Astrocyte of the hippocampus (primary cell): ENCODE measurements at places on chromosomes 2 and 18.

DNA sequence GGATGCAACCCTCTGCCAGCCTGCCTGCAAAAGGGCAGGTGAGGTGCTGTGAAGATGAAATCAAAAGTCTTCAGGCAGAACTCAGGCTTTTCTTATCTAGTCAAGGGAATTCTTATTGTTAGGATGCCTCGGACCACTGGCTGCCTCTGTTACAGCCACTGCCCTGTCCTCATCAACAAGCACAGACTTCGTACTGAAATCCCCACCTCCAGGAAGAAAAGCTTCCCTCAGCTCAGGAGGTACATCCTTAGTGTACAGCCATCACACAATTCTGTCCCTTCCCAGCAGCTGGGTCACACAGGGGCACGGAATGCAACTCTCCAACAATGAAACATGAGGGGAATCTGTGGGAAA is 10.1 kb upstream of the RNU4ATAC start:
- no peak for DNase-seq

DNA sequence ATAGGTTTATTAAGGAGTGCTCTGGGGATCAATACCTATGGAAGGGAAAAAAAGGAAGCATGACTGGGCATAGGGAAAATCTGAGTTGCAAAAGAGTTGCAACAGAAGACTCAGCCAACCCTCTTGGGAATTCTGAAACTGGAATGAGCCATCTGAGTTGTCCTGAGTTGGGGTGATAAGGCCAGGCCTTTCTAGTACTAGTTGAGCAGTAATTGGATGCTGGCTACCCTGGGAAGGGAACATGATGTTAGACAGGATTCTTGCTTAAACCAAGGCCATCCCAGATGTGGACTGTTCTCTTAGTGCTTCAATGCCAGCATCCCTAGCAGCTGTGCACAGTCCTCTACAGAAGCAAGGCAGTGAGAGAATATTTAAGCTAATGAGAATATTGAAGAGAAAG is 348.8 kb upstream of the GULP1 start:
- DNase-seq, result no peak

- peak; percentile 72 for DNase-seq
Measured at GRCh38 chr2:150234787-150235446, 252.6 kb downstream of the RND3 start.

DNA sequence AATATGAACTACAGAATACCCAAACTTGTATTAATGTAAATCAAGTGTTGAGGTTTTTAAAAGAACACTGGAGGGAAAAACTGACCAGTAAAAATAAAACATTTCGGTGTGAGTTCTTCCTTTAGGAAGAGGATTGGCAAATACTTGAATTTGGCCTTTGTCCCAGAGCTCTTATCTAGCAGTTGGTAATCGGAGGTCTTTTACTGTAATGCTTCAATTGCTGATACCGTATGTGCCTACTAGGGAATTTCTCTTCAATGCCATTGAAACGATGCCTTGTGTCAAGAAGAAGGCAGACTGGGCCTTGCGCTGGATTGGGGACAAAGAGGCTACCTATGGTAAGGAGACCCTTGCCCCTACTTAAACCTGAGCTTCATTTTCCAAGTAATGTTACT is 4.1 kb downstream of the RRM2 start:
- peak; percentile 54 for DNase-seq

DNA sequence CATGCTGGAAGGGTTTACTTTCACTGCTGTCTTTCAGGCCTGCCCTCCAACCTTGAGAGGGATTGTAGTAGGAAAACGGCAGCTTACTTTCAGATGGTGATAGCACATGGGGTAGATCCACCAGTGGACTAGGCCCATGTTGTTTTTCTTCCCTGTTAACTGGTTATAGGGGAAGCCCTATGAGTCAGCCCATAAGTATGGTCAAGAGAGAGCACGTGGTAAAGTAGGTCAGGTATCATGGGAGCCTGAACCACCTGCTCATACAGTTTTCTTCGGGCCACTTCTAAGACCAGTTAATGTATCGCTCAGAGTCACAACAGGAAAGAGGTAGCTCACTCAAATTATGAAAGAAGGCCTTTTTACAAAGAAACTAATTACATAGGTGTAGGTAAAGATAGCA is 33.0 kb downstream of the PDK1 start:
- DNase-seq, result no peak

GRCh38 chr2:169997140-169997887 is 170.1 kb downstream of the UBR3 start:
- no peak for DNase-seq

DNA sequence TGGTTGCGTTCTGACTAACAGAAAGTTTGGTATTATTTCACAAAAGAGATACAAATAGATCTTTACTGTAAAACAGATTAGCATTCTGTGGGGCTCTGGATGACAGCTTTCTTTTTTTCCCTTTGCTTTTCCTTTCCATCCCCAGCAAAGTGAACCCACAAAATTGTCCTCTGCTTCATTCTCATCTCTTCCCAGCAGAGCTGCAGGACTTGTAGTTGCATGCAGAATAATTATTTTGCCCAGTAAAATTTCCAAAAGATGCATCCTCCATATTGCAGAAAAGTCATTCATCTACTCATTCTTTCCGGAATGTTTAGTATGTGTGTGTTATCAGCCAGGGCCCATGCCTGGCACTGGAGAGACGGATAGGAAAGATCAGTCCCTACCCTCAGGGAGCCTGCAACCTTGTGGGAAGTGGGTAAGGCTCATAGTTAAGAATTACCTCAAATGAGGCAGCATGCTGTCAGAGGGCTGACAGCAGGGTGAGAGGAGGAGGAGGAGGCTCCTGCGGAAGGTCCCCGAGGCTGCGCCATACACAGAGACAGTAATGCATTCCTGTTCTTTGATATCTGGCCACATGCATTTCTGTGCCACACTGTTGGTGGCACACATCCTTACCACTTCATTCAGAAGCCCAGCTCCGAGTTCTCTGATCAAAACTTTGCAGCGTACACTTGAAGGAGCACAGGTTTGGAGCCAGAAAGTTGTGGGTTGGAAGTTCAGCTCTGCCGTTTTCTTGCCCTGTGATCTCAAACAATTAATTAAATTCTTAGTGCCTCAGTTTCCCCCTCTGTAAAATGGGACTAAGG is 225.4 kb downstream of the MYCN start:
- no peak for DNase-seq

GRCh38 chr18:78430131-78430758 is 549.4 kb upstream of the SALL3 start:
- DNase-seq, result no peak

DNA sequence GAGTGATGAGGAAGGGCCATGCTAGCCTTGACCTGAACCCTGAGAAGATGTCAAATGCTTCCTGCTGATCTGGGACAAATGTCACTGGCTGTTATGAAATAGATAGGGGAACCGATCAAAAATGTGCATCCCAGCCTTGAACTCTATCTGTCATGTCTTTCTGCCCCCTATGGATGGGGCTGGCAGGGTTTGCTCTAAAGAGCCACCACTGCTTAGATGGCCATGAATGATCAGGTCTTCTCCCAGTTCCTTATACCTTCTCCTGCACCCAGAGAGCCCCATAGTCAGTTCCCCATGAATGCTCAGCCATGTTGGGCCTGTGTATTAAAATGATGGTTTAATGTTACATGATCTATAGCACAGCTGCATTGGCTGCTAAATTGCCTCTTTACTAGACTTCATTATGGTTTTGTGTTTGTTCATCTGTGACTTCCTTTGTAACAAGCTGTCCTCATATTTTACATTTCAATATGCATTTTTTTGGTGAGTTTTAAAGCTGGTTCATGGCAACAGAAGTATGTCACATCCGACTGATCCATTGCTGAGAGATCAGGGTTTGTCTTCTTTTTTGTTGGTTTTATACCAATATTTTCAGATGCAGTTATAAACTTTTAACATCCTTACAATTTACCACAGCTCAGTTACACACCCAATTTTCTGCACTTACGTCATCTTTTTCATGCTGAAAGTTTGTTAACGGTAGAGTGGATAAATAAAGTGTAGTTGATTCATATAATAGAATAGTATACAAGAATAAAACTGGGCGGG is 56.3 kb upstream of the SMAD2 start:
- peak; percentile 41 for DNase-seq

DNA sequence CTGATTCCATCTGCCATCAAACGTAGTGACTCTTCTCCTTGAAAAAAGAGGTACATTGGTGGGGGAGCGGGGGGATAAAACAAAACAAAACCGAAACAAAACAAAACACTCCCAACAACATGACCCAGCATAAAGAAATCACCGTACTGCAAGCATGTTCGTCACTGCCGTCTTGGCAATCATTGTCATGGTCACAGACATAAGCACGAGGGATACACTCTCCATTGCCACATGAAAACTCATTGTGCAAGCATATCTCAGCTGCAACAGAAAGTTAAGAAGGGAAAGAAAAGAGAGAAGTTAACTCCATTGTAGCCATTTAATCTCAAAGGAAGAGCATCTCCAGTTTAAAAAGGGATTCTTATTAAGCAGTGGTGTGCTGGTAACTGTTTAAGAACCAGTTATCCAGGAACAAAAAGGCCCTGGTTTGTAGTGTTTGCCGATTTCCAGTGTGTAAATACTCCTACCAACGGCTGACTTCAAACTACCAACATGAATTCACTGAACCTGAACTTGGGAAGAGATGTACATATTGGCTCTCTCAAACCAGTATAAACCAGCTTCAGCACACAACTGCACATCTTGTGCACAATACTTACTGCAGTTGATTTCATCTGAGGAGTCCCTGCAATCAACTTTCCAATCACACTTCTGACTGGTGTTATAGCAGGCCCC is 68.2 kb downstream of the LRP2 start:
- no peak for DNase-seq

- no peak for DNase-seq
Measured at GRCh38 chr2:8627019-8627691, 54.7 kb upstream of the ID2 start.
